ENCODE measurements at places on chromosomes 1 and 21. TPM values are rescaled to one million over a fixed set of nuclear protein-coding genes. Genes with fewer than 3 reads are reported as not detected.

The GPR3 gene
- 0.89 TPM for total RNA-seq

The DNAJC6 gene
- total RNA-seq, result 2.0 TPM

The ACTA1 gene
- 0.14 TPM for total RNA-seq

The PADI2 gene
- not detected for total RNA-seq

The LEFTY1 gene
- not detected for total RNA-seq

The EFNA3 gene
- 1.8 TPM for total RNA-seq

The FMO3 gene
- total RNA-seq, result not detected

The FCGR3A gene
- total RNA-seq, result not detected
